ENCODE measurements at places on chromosomes 16 and 17. TPM values are rescaled to one million over a fixed set of nuclear protein-coding genes. Genes with fewer than 3 reads are reported as not detected.
A peak's percentile ranks its signal among the peaks of the same experiment; 100 is the strongest.

DNA sequence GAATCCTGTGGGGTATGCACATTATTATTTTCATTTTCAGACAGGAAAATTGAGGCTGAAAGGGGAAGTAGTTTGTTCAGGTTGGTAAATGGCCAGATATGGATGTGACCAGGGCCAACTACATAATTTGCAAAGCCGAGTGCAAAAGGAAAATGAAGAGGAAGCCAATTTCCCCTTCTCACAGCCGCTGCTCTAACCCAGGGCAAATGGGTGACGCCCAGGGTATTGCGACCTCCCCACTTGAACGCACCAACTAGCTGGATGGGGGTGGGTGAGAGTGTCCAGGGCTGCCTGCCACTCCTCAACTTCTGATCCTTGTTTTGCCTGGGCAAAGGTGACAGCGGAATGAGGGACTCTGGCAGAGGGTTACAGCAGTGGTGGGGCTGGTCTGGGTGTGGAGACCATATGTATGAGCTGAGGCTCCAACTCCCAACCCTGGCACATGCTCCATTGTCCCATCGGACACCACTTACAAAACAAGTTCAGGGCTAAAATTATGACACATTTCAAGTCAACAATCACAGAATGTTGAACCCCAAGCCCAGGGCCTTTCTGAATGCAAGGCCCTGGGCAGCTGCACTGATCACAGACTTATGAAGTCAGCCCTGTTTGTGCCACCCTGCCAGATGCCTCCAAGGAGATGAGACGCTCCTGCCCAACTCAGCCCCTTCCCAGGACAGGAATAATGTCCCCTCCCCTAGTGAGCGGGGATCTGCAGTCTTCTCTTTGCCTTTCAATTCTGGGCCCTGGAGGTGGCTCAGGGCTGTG, 1.7 kb downstream of the ANKRD40CL start:
- no peaks in the 10 kb centered on the region for H3K27me3 ChIP-seq
- H3K4me1 ChIP-seq = peaks cover 23% of the 10 kb centered on the region
- ATAC-seq = peak; percentile 52
- H3K4me3 ChIP-seq = no peak overlapping the region
- H3K27ac ChIP-seq = no peak overlapping the region
- H3K36me3 ChIP-seq = no peaks in the 10 kb centered on the region

GRCh38 chr16:83648347-83648746, 159.4 kb upstream of the HSBP1 start:
- no peaks in the 10 kb centered on the region for H3K36me3 ChIP-seq
- H3K4me1 ChIP-seq = no peaks in the 10 kb centered on the region
- no peaks in the 10 kb centered on the region for H3K27me3 ChIP-seq
- H3K4me3 ChIP-seq = no peak overlapping the region

- H3K36me3 ChIP-seq = no peaks in the 10 kb centered on the region
- H3K27me3 ChIP-seq = peaks cover 45% of the 10 kb centered on the region
- H3K4me3 ChIP-seq = no peak overlapping the region
- H3K4me1 ChIP-seq = no peaks in the 10 kb centered on the region
- no peak for ATAC-seq
These were observed 11.2 kb upstream of the SBK1 start for GRCh38 chr16:28280881-28281836.

DNA sequence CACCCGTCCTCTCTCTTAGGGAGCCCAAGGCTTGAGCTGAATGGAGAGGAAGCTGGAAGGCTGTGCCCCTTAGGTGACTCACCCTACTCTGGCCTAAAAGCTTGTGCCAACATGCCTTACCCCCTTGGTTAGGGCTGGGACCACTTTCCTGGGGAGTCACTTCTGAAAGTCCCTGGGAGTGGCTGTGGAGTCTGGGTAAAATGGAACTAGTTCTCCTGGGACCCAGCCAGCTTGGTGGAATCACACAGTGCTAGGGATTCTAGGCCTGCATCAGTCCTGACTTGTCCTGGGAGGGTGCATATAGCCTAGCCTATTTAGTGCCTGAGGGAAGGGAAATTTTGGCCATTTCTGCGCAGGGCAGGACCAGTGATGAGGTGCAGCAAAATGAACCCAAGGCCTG, 10.5 kb downstream of the MMP28 start:
- no peak overlapping the region for H3K27ac ChIP-seq
- peaks cover 89% of the 10 kb centered on the region for H3K4me1 ChIP-seq

- ATAC-seq = no peak
- H3K27ac ChIP-seq = peak overlapping the region; percentile 81
- H3K27me3 ChIP-seq = peaks cover 78% of the 10 kb centered on the region
- H3K4me3 ChIP-seq = no peak overlapping the region
- no peaks in the 10 kb centered on the region for H3K36me3 ChIP-seq
These were observed 2.4 kb upstream of the ALOXE3 start for GRCh38 chr17:8120520-8121406.

DNA sequence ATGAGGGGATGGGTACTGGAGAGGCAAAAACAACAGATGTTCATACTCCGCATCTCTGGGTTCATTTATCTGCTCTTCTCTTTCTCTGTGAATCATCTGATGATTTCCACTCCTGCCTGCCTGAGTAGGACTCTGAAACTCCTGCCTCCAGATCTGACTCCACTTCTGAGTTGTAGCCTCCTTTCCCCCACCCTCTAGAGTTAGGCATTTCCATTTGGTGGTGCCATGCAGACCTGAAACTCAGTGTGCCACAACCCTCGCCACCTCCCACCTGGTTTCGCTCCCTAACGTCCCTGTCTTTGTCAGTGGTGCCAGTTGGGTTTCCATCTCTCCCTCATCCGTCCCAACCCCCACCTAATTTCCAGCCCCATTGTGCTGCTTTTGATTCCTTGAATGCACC, 126.2 kb downstream of the PRKCB start:
- peaks cover 2% of the 10 kb centered on the region for H3K27me3 ChIP-seq
- H3K36me3 ChIP-seq = no peaks in the 10 kb centered on the region
- no peak overlapping the region for H3K27ac ChIP-seq
- no peaks in the 10 kb centered on the region for H3K4me1 ChIP-seq

DNA sequence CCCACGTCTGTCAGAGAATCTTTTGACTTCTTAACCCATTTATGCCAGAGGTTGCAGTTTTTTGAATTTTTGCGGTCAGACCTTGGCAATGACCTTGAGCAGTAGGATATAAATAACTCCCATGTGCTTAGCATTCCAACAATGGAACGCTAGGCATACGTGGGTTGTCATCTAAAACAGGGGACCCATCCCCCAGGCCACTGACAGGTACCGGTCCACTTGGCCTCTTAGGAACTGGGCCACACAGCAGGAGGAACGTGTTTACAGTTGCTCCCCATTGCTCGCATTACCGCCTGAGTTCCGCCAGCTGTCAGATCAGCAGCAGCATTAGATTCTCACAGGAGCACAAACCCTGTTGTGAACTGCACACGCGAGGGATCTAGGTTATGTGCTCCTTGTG, 76.8 kb upstream of the LGALS9 start:
- H3K27ac ChIP-seq = peak overlapping the region; percentile 51
- H3K27me3 ChIP-seq = no peaks in the 10 kb centered on the region
- peaks cover 37% of the 10 kb centered on the region for H3K4me1 ChIP-seq
- peak; percentile 37 for ATAC-seq
- H3K36me3 ChIP-seq = peaks cover 4% of the 10 kb centered on the region

- no peaks in the 10 kb centered on the region for H3K27me3 ChIP-seq
- ATAC-seq = no peak
- H3K4me1 ChIP-seq = no peaks in the 10 kb centered on the region
These were observed 74.2 kb downstream of the VPS53 start for GRCh38 chr17:640436-640835.

DNA sequence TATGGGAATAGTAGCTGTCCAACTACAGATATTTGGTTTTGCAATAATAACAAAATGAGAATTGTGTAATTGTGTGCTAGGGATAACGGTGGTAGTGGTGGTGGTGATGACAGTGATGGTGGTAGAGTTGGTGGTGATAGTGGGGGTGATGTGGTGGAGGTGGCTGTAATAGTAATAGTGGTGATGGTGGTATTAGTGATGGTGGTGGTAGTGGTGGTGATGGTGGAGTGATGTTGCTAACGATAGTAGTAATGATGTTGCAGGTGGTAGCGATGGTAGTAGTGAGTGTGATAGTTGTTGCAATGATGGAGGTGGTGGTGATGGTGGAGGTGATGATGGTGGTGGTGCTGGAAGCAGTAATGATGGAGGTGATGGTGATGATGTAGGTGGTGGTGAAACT, 94.4 kb downstream of the HS3ST3B1 start:
- H3K36me3 ChIP-seq = no peaks in the 10 kb centered on the region
- no peaks in the 10 kb centered on the region for H3K27me3 ChIP-seq
- no peaks in the 10 kb centered on the region for H3K4me1 ChIP-seq
- ATAC-seq = no peak
- no peak overlapping the region for H3K4me3 ChIP-seq

- H3K36me3 ChIP-seq = no peaks in the 10 kb centered on the region
- ATAC-seq = no peak
- no peaks in the 10 kb centered on the region for H3K4me1 ChIP-seq
- H3K27ac ChIP-seq = no peak overlapping the region
- H3K27me3 ChIP-seq = no peaks in the 10 kb centered on the region
- H3K4me3 ChIP-seq = no peak overlapping the region
These were observed 277.1 kb downstream of the CEP112 start for GRCh38 chr17:65914784-65915342.

GRCh38 chr16:78258375-78259065, 159.1 kb downstream of the WWOX start:
- peak overlapping the region; percentile 54 for H3K27ac ChIP-seq
- no peaks in the 10 kb centered on the region for H3K4me1 ChIP-seq
- H3K27me3 ChIP-seq = no peaks in the 10 kb centered on the region
- peak; percentile 36 for ATAC-seq

GRCh38 chr16:49594685-49595498, 221.3 kb downstream of the C16orf78 start:
- peaks cover 8% of the 10 kb centered on the region for H3K4me1 ChIP-seq
- H3K27me3 ChIP-seq = no peaks in the 10 kb centered on the region
- peak overlapping the region; percentile 71 for H3K27ac ChIP-seq
- H3K36me3 ChIP-seq = no peaks in the 10 kb centered on the region

DNA sequence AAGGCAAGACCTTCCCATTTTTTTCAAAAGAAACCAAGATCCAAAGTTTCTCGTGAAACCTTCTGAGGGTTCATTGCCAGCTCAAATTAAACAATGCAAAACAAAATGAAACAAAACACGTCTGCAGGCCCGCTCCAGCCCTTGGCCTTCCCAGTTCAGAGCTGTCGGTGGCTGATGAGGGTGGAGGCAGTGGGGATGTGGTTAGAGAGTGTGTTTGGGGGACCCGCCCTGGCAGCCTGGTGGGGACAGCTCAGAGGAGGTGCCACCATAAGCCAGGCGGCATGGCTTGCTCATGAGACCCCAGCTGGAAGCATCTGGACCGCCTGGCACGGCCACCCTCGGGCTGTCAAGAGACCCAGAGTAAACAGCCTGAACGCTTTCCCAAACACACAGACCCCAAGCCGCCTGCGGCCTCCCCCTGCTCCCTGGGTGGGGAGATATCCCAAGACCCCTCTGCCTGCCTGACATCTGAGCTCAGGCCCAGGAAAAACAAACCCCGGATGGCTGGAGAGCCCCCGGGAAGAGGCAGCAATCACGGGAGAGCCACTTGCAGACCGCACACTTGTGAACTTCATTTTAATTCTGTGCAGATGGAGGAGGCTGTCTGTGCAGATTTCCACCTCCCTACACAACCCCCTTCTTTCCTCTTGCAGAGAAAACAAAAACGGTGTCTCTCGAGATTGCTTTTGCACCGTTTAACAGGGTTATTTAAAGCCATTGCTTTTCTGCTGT, 35.4 kb upstream of the LITAF start:
- peak; percentile 44 for ATAC-seq
- no peak overlapping the region for H3K27ac ChIP-seq
- H3K4me1 ChIP-seq = no peaks in the 10 kb centered on the region
- no peaks in the 10 kb centered on the region for H3K36me3 ChIP-seq
- no peaks in the 10 kb centered on the region for H3K27me3 ChIP-seq
- H3K4me3 ChIP-seq = peak overlapping the region; percentile 34

DNA sequence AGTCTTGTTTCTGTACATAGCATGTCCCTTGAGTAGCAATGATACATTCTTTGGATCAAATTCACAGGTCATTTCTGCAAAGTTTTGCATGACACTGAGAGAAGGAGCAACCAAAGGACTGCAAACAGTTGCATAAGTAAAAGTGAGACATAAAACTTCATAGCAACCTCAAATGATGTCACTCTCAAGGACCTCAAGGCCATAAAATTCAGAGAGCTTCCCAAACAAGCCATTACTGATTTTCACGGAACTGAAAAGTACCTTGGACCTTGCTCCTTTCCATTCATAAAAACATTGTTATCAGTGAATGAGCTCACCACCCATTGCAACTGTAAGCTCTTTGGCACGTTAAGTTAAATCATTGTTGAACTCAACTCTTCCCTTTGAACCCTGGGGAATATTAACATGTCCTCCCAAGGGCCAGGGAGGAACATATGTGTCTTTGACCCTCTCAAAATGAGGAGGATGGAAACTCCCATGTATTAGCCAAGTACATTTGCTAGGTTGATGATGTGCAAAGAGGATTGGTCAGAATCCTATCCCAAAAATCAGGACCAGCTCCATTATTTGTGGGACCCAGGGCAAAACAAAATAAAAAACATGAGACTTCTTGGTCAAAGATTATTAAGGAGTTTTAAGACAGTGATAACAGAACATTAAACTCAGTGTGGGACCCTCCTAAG, 275.0 kb upstream of the DYNLRB2 start:
- H3K27me3 ChIP-seq = no peaks in the 10 kb centered on the region
- no peak overlapping the region for H3K27ac ChIP-seq
- no peak overlapping the region for H3K4me3 ChIP-seq
- no peaks in the 10 kb centered on the region for H3K4me1 ChIP-seq
- no peak for ATAC-seq

GRCh38 chr17:78112518-78113471, 15.8 kb downstream of the TMC6 start:
- no peaks in the 10 kb centered on the region for H3K27me3 ChIP-seq
- H3K27ac ChIP-seq = no peak overlapping the region
- H3K36me3 ChIP-seq = peaks cover 41% of the 10 kb centered on the region
- peak; percentile 76 for ATAC-seq
- H3K4me3 ChIP-seq = no peak overlapping the region

- no peaks in the 10 kb centered on the region for H3K36me3 ChIP-seq
- peak overlapping the region; percentile 86 for H3K27ac ChIP-seq
- no peak overlapping the region for H3K4me3 ChIP-seq
- H3K27me3 ChIP-seq = no peaks in the 10 kb centered on the region
- no peak for ATAC-seq
These were observed 11.7 kb downstream of the SGCA start for GRCh38 chr17:50177476-50177875.

GRCh38 chr16:85281181-85281580, 168.9 kb upstream of the CIBAR2 start:
- H3K4me1 ChIP-seq = peaks cover 4% of the 10 kb centered on the region
- H3K36me3 ChIP-seq = no peaks in the 10 kb centered on the region
- H3K27me3 ChIP-seq = no peaks in the 10 kb centered on the region
- no peak overlapping the region for H3K4me3 ChIP-seq

The SLC9A5 gene
- total RNA-seq = 0.15 TPM

The CRAMP1 gene
- 9.0 TPM for total RNA-seq

The SCIMP gene
- total RNA-seq = 2.2 TPM

The MRPL28 gene
- 55.7 TPM for total RNA-seq

The KRTAP16-1 gene
- total RNA-seq = not detected

The CCL17 gene
- total RNA-seq = not detected
